ENCODE measurements at places on chromosomes 6 and 20.
A peak's percentile ranks its signal among the peaks of the same experiment; 100 is the strongest.

DNA sequence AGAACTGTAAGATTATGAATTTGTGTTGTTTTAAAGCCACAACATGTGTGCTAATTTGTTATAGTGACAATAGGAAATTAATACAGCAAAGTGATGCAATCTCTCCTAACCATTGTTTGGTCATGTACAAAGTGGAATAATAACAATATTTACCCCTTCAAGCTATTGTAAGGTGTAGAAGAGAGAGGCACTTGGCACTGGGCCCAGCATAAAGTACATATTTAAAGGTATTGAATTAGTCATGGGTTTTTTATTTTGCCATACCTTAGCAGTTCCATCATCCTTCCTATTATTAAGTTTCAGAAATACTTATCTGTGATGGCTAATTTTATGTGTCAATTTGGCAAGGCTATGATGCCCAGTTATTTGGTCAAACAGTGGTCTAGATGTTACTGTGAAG, 322.4 kb upstream of the TSHZ2 start:
- peaks cover 15% of the 10 kb centered on the region for H3K4me1 ChIP-seq
- H3K27me3 ChIP-seq = peaks cover 7% of the 10 kb centered on the region
- no peak for DNase-seq
- no peaks in the 10 kb centered on the region for H3K36me3 ChIP-seq
- no peak overlapping the region for H3K27ac ChIP-seq

DNA sequence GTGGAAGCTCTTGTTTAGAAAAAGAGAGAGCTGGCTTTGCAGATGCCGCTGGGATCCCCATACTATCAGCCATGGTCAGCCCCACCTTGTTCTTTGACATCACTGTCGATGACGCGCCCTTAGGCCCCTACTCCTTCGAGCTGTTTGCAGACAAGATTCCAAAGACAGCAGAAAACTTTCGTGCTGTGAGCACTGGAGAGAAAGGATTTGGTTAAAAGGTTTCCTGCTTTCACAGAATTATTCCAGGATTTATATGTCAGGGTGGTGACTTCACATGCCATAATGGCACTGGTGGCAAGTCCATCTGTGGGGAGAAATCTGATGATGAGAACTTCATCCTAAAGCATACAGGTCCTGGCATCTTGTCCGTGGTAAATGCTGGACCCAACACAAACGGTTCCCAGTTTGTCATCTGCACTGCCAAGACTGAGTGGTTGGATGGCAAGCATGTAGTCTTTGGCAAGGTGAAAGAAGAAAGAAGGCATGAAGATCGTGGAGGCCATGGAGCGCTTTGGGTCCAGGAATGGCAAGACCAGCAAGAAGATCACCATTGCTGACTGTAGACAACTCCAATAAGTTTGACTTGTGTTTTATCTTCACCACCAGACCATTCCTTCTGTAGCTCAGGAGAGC, 2.4 kb upstream of the BLCAP start:
- peaks cover 12% of the 10 kb centered on the region for H3K4me1 ChIP-seq
- no peaks in the 10 kb centered on the region for H3K27me3 ChIP-seq
- no peak overlapping the region for H3K27ac ChIP-seq

- H3K27me3 ChIP-seq = no peaks in the 10 kb centered on the region
- H3K36me3 ChIP-seq = no peaks in the 10 kb centered on the region
- H3K4me1 ChIP-seq = peaks cover 8% of the 10 kb centered on the region
- peak; percentile 50 for DNase-seq
These were observed 61.8 kb upstream of the PLEKHG1 start for GRCh38 chr6:150537893-150538292.

DNA sequence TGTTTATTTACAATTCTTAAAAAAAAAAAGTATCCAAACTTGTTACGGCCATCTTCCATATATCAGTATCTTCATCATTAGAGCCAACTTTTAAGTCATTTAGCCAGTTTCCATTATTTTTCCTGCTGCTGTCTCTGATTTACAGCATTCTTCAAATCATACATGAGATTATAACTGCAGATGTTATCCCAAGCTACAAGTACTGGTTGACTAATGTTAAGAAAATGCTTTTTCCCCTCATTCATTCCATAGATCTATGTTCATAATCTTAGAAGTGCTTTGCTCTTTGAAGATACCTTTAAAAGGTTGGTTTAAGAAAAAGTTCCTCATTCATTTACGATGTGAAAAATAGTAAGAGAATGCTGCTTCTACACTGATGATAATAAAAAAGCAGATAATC, 158.7 kb downstream of the RNGTT start:
- H3K27me3 ChIP-seq = no peaks in the 10 kb centered on the region
- H3K27ac ChIP-seq = no peak overlapping the region
- H3K4me1 ChIP-seq = no peaks in the 10 kb centered on the region
- H3K36me3 ChIP-seq = peaks cover 5% of the 10 kb centered on the region

DNA sequence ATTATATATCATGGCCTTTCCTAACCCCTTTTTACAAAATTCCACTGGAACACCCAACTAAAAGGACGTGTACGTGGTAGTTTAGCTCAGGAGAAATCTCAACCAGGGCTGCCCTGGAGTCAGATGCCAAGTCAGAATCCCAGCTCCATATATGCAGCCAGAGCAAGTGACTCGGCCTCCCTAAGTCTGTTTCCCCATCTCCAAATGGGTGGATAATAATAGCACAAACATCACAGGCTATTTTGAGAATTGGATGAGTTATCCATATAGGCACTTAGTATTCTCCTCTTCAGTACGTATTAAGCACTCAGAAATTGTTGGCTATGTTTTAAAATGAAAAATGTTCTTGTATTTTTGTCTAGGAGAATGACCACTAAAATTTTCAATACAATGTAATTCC, 481.5 kb downstream of the CD109 start:
- no peaks in the 10 kb centered on the region for H3K36me3 ChIP-seq
- no peak overlapping the region for H3K27ac ChIP-seq
- H3K4me3 ChIP-seq = no peak overlapping the region
- H3K4me1 ChIP-seq = no peaks in the 10 kb centered on the region
- no peak for DNase-seq

GRCh38 chr6:3911614-3912336, 62.6 kb downstream of the FAM50B start:
- H3K4me1 ChIP-seq = peaks cover 14% of the 10 kb centered on the region
- no peak overlapping the region for H3K4me3 ChIP-seq
- H3K36me3 ChIP-seq = no peaks in the 10 kb centered on the region
- no peak overlapping the region for H3K27ac ChIP-seq
- DNase-seq = peak; percentile 66

DNA sequence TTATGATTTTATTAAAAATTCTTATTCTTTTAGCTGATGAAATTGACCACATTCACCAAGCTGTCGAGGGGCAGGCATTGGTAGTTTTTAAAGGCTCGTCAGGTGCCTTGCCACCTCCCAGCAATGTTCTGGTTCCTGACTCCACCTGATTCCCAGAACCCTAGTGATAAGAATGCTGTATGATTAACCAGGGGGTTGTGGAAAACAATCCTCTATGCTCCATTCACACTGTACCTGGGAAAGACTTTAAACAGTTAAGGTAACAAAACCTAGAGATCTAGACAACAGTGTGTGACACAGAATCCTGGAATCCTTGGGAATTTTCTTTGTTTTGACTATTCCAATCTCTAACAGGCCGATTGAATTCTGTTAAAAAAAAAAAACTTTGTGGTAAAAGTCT, 165.7 kb upstream of the OLIG3 start:
- no peaks in the 10 kb centered on the region for H3K4me1 ChIP-seq
- H3K36me3 ChIP-seq = no peaks in the 10 kb centered on the region
- H3K27ac ChIP-seq = no peak overlapping the region
- H3K4me3 ChIP-seq = no peak overlapping the region

All from lung (tissue), 17 donors.